ENCODE measurements at places on chromosomes 2 and 18. TPM values are rescaled to one million over a fixed set of nuclear protein-coding genes. Genes with fewer than 3 reads are reported as not detected.

DNA sequence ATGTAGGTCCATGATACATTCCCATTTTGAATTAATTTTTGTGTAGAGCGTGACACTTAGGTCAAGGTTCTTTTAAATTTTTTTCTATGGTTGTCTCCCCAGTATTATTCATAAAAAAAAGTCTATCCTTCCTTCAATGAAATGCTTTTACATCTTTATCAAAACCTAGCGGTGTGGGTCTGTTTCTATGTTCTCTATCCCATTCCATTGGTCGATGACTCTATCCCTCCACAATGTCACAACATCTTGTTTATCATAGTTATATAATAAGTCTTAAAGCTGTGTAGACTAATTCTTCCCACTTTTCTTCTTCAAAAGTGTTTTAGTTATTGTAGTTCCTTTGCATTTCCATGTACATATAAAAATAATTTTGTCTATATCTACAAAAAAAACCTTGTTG, 47.2 kb upstream of the GPR17 start:
- H3K27ac ChIP-seq, result no peak overlapping the region
- H3K4me1 ChIP-seq, result no peaks in the 10 kb centered on the region
- no peaks in the 10 kb centered on the region for H3K36me3 ChIP-seq
- H3K27me3 ChIP-seq, result no peaks in the 10 kb centered on the region
- H3K4me3 ChIP-seq, result no peak overlapping the region

VWC2L gene
- total RNA-seq, result not detected

PPP1R1C gene
- not detected for total RNA-seq

GRCh38 chr2:79223539-79223938, 64.0 kb upstream of the REG3A start:
- H3K27me3 ChIP-seq, result no peaks in the 10 kb centered on the region
- H3K36me3 ChIP-seq, result no peaks in the 10 kb centered on the region
- no peaks in the 10 kb centered on the region for H3K4me1 ChIP-seq

- H3K4me3 ChIP-seq, result no peak overlapping the region
- H3K4me1 ChIP-seq, result no peaks in the 10 kb centered on the region
- no peaks in the 10 kb centered on the region for H3K36me3 ChIP-seq
- H3K27ac ChIP-seq, result no peak overlapping the region
- peaks cover 9% of the 10 kb centered on the region for H3K27me3 ChIP-seq
Observed at GRCh38 chr2:181673173-181673572, 7.1 kb downstream of the NEUROD1 start.

GALNT5 gene
- total RNA-seq, result 0.07 TPM

GRCh38 chr18:49778826-49779465, 34.4 kb downstream of the ACAA2 start:
- no peak for DNase-seq
- H3K27ac ChIP-seq, result no peak overlapping the region
- H3K36me3 ChIP-seq, result no peaks in the 10 kb centered on the region
- peaks cover under 1% of the 10 kb centered on the region for H3K4me1 ChIP-seq
- no peak overlapping the region for H3K4me3 ChIP-seq
- H3K27me3 ChIP-seq, result no peaks in the 10 kb centered on the region

- H3K27ac ChIP-seq, result no peak overlapping the region
- no peaks in the 10 kb centered on the region for H3K27me3 ChIP-seq
- no peak for DNase-seq
- H3K4me1 ChIP-seq, result peaks cover 9% of the 10 kb centered on the region
Observed at GRCh38 chr2:163553601-163554000, 182.2 kb downstream of the FIGN start.

DNA sequence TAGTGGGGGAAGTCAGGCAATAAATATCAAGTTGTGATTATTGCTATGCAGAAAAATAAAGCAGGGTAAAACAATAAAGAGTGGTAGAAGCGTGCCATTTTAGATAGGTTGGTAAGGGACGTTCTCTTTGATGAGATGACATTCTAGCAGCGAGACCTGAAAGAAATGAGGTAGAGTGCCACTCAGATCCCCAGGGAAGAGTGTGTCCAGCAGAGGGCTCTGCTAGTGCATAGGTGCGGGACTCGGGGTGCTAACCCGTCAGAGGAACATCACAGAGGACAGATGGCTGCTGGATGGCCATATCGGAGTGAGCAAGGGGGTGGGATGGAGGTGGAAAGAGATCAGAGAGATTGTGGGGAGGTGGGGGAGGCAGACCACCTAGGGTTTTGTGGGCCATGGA, 16.3 kb upstream of the GTF2A1L start:
- H3K27me3 ChIP-seq, result no peaks in the 10 kb centered on the region
- H3K36me3 ChIP-seq, result no peaks in the 10 kb centered on the region
- H3K4me3 ChIP-seq, result no peak overlapping the region
- H3K4me1 ChIP-seq, result no peaks in the 10 kb centered on the region
- no peak overlapping the region for H3K27ac ChIP-seq

DNA sequence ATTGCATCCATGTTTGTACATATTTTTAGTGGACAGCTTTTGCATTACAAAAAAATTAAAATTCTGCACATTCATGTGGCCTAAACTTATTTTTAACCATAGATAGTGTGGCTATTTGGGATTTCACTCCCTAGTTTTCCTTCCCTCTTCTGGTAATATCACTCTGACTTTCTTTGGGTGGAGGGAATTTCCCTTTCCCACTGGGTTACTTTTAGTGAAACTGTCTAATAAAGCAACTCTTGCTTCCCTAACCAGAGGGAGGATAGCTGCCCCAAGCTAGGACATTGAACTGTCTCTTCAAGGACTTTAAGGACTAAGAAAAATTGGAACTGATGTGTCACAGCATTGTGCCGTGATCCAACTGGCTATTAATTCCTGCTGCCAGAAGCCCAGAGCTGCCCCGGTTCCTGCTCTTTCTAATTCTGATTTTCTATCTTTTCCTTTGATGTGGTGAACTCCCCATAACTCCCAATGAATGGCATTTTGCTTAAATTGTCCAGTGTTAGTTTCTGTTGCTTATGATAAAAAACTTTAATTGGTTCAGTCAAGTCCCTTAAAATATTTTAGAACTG, 20.0 kb upstream of the EFR3B start:
- peaks cover 6% of the 10 kb centered on the region for H3K4me1 ChIP-seq
- no peak overlapping the region for H3K27ac ChIP-seq
- H3K27me3 ChIP-seq, result no peaks in the 10 kb centered on the region
- no peaks in the 10 kb centered on the region for H3K36me3 ChIP-seq

DNA sequence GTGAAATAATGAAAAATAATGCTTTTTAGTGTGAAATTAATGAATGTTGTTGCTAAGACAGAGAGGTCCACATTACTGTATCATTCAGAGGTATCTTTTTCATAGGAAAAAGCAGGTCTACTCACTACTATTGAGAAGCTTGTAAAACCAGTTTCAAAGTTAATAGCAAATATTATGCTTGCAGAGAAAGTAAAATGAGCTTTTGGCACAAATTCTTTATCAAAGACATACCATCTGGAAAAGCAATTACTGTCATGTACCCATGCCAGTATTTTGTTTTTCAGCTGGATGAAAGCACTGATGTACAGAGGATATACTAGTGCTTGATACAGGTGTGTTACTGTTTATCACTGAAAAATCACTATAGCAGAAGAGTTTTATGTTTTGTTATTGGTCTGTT, 77.5 kb downstream of the NCOA1 start:
- DNase-seq, result no peak
- H3K27ac ChIP-seq, result no peak overlapping the region
- peaks cover 13% of the 10 kb centered on the region for H3K4me1 ChIP-seq
- H3K4me3 ChIP-seq, result no peak overlapping the region
- H3K27me3 ChIP-seq, result no peaks in the 10 kb centered on the region
- no peaks in the 10 kb centered on the region for H3K36me3 ChIP-seq

DNA sequence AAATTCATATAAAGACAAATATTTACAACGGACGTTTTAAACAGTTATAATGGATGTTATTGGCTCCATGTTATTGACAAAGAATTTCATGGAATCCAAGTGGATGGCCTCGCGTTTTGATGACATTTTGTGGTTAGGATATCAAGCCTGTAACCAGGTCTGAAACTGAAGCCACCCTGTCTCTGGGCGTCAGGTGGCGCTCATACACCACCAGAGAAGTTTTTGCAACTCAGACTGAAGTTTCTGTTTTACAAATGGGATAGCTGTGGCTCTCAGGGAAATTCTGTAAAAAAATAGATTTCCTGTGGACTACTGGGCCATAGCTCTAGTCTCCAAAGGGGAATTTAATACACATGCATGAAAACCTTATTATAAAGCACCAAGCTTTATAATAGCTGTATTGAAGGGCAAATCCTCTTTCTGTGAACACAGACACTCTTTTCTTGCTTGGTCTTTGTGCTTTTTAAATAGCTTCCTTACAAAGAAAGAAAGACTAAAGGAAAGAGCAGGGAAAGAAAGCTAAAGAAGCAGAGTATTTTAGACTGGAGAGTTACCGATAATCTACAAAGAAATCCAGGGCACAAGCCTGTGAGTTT, 86.7 kb downstream of the C18orf54 start:
- DNase-seq, result peak; percentile 23
- no peak overlapping the region for H3K27ac ChIP-seq
- H3K27me3 ChIP-seq, result no peaks in the 10 kb centered on the region
- no peaks in the 10 kb centered on the region for H3K4me1 ChIP-seq
- no peak overlapping the region for H3K4me3 ChIP-seq
- H3K36me3 ChIP-seq, result no peaks in the 10 kb centered on the region

MRPL53 gene
- total RNA-seq, result 147 TPM

- peak; percentile 34 for DNase-seq
- peak overlapping the region; percentile 83 for H3K4me3 ChIP-seq
- H3K36me3 ChIP-seq, result no peaks in the 10 kb centered on the region
- H3K27me3 ChIP-seq, result peaks cover 39% of the 10 kb centered on the region
Observed at GRCh38 chr2:10079266-10079869, 843 bp downstream of the CYS1 start.

DNA sequence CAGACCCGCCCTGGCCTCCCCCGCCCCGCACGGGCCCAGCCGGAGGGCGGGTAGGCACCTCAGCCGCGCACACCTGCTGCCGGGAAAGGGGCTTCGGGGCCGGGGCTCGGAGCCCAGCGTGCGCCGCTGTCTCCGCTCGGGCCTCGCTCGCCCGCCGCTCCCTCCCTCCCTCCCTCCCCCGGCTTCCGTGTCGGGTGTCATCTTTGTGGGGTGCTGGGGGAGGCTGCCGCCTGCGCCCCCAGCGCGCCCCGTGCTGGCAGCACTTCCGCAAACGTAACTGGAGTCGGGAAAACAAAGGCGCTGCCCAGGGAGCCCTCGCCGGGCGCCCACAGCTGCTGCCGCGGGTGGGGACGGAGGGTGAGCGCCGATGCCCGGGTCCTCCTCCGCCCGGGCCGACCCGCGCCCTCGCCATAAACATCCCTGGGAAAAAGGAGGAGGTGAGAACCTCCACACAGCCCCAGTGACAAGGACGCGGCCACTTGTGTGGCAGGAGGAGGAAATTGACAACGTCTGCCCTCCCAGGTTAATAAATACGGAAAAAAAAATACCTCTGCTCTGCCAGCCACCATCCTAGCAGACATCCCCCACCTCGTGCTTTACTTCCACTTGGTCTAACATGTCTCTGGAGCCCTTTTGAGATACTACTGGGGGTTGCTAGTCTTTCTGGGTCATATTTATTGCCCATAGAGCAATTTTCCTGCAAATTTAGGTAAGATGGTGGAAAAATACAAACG, 550 bp downstream of the MFSD6 start:
- peak overlapping the region; percentile 80 for H3K4me3 ChIP-seq
- no peaks in the 10 kb centered on the region for H3K36me3 ChIP-seq
- H3K27me3 ChIP-seq, result no peaks in the 10 kb centered on the region
- H3K27ac ChIP-seq, result no peak overlapping the region
- H3K4me1 ChIP-seq, result peaks cover 48% of the 10 kb centered on the region
